ENCODE measurements at places on chromosomes 1 and 21.

GRCh38 chr1:111654839-111655238, 35.2 kb downstream of the RAP1A start:
- no peak for DNase-seq

- no peak for DNase-seq
Measured at GRCh38 chr1:9900142-9901043, 9.7 kb downstream of the CTNNBIP1 start.

- DNase-seq, result no peak
Measured at GRCh38 chr1:232174306-232174705, 455.6 kb downstream of the SIPA1L2 start.

GRCh38 chr1:89607156-89607555, 25.8 kb upstream of the LRRC8C start:
- no peak for DNase-seq

DNA sequence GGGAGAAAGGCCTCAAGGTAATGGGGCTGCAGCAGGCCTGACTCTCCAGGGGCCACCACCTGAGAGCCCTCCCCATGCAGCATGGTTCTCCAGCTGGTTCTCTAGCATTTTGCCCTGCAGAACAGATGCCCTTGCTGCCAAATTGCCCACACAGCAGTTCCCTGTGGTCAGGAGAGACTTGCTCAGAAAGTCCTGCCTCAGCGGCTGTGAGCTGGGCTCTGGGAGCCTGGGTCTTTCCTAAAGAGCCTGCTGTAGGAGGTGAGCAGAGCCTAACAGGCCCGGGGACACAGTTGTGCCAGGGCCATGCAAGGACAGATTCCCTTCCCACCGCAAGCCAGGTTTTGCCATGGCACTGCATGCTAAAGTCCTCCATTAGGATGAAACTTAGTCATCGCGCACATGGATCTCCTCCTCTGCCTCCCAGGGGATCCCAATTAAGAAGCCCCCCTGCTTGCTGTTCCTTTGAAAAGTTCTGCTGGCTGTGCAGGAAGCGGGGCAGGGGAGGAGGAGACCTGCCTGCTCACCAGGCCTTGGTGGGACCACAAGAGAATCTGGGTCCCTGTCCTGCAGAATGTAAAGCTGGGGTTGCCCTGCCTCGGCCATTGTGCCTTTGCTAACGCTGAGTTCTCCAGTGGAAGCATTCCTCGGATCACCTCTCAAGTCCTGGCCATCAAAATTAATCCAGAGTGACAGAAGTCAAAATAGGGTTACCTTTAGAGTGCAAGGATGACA, 21.4 kb downstream of the TEX35 start:
- DNase-seq, result no peak

DNA sequence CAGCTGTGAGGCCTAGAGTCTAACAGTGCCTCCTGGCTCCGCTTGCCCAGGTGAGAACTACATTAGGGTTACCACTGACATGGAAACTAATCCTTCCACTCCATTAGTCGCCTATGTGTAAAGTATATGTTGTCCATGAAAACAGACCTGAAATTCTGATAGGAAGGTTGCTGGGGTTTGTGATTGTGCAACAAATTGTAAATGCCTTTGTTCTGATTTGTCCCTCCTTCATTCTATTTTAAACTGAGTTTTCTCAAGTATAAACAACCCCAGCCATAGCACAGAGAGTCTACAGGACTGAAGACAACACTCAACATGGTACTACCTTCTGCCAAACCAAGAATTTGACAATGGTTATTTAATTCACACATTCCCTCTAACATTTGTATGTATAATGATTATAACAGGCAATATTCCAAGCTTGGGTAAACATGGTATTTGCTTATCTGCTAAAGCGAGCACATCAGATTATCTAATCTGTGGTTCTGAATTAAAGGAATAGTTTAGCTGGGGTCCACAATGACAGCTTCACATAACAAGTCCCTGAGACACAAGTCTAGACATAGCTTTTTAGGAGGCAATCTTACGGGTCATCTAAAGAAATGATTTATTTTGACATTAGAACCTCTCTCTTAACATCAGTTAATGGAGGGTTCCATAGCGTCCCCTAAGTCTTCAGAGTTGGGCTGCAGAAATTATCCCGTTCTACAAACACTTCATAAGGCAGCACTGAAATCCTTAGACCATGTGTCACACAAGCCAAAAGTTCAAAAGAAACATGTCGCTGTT, 633.0 kb downstream of the SMYD3 start:
- no peak for DNase-seq

DNA sequence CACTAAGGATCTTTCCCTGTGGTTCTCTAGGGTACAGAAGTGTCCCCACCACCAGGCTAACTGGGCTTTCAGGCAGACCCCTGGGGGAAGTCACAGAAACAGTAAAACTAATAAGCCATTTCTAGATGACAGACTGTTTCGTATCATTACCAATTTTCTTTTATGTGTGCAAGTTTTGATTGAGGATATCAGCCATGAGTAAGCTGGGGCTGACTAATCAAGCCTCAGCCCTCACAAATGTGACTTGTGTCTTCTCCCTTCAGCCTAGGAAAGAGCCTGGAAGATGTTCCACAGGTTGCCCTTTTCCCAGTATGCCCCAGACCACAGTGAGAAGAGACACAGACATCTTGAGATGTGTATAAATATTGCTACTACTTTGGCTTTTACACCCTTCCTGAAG, 10.5 kb downstream of the PTGFRN start:
- DNase-seq, result no peak

- DNase-seq, result no peak
Measured at GRCh38 chr1:201014816-201015200, 8.7 kb downstream of the KIF21B start.

GRCh38 chr1:93021539-93022134, 57.4 kb upstream of the MTF2 start:
- no peak for DNase-seq

DNA sequence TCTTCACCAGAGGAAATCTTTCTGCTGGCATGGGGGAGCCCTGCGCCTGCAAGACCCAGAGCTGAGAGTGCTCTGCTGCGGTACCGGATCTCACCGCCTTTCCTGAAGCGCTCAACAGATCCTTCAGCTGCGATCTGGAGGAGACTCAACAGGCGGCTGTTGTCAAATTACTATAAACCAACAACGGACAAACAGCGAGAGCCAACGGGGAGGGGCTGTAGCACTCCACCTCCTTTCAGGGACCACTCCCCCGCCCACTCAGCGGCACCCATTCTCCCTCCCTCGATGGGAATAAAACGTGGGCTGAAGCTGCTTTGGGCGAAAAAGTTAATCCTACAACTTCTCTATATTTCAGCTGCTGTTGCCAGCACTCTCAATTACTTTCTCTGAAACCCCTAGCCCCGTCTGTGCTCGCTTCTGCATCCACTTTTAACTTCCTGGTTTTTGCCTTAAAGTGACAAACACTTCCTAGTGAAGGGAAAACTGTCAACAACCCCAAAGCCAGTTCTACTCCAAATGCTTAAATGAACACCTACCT, at the start of gene FMO5:
TSS of gene FMO5 (minus strand) at position 147 of the 538 bp plus-strand sequence. CDS start 310 bp downstream, outside the sequence.
- DNase-seq, result no peak

DNA sequence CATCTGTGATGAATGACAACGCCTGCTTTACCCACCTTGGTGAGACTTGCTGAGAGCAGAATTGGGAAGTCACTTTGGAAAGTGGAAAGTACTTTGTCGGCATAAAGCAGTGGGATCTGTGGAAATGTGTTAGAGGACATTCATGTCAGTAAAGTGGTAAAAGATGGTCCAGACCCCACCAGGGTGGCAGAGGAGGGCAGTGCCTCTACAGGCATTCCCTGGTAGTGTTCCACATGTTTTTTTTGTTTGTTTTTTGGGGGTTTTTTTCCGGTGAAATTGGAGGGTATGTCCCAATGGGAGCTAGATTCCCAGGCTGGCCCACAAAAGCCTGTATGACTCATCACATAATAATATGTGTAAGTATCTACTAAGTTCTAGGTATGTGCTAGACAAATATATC, 80.6 kb downstream of the ELAVL4 start:
- DNase-seq, result no peak

DNA sequence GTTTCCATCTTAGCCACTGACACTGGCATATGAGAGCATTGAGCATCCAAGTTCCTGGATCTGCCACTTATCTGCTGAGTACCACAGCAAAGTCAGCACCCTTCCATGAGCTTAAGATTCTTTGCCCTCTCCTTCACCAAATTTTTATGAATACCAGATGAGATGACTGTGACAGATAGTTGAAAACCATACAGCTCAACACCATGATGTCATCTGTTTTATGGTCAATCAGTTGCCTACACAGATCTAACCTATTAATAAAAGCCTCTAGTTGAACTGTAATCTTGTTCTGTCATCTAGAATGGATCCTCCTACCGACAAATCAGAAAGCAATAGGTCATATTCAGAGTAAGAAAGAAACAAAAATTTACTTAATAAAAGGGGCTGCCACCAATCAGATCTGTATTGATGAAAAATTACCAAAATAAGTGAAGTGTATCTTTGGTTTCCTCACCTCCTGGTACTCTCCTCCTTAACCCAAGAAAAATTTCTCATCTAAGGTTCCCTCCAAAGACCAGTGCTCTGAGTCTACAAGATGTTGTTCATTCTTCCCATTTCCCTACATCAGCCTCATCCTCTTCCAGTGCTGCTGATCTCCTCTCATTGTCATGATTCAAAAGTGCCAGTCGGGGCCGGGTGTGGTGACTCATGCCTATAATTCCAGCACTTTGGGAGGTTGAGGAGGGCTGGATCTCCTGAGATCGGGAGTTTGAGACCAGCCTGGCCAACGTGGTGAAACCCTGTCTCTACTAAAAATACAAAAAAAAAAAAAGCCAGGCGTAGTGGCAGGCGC, 138.8 kb upstream of the CTTNBP2NL start:
- DNase-seq, result no peak

DNA sequence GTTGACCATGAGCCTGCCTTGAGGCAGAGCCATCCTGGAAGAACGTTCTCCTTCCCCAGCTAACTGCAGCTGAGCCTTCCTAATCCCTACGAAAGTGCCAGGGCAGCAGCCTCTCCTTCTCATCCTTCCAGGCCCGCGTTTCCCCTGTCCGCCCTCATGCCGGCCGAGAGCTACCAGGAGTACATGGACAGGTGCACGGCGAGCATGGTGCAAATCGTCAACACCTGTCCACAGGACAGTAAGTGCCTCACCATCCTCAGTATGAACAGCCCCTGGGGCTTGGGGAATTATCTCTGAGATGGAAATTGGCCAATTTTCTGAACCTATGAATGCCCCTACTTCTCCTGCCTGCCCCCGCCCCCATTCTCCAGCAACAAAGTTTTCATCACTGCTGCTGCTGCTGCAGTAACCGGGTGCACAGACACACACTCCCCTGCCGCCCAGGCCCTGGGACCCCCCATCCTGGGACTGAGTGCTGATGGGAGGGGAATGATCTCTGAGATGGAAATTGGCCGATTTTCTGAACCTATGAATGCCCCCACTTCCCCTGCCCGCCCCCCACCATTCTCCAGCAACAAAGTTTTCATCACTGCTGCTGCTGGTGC, 39.6 kb downstream of the UBASH3A start:
- DNase-seq, result no peak

- DNase-seq, result no peak
Measured at GRCh38 chr1:86239894-86240293, 83.3 kb upstream of the COL24A1 start.
